ENCODE measurements at places on chromosomes 3 and 15.

GRCh38 chr3:98887684-98888083 is 13.8 kb downstream of the DCBLD2 start:
- DNase-seq = no peak

DNA sequence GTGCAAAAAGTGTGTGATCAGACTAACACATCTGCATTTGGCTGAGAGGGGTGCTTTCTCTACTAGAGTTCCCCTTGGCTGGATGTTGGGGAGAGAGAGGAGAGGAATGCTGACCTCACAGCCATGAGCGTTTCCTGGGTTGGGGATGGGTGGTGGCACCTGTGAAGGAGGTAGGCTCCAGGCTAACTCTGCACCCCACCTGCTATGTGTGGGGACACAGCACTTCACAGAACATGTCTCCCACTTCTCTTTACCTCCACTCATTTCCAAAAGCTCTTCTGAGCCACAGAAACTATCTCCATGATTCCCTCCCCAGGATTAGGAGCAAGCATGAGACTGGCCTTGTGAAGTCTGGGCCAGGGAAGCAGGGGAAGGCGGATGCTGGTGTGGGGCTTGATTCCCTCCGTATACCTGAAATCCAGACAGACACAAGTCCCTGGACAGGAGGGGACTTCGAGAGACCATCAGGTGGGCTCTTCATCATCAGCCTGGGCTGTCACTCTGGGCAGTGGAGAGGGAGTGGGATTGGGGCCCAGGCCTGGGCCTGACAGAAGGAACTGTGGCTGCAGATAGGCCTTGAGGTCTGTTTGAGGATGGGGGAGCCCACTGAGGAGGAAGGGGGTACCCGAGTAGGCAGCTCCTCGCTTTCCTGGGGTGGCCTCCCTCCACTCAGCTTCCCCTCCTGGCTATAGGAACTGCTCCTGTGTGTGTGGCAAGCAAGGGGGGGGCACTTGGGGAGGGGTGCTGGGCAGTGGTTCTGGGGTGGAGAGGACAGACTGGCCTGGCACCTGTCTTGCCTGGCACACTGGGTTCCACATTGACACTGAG is 40.7 kb downstream of the FEM1B start:
- DNase-seq = no peak

DNA sequence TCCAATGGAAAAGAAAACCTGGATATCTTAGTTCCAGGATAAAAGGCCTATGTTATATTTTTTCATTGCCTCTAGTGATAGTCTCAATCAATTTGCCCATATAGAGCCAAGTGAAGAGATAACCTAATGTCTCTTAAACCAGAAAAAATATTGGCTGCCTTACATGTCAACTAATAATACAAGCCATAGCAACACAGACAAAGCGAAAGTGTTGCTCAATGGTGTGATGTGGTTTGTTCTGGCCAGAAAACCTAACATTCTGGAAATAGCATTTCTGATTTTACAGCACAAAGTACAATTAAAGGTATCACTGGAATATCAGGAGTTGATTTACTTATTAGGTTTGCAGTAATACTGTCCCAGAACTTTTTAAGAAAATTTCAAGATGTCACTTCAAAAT is 101.5 kb downstream of the ATP8B4 start:
- no peak for DNase-seq

GRCh38 chr3:14329842-14330241 is 72.6 kb upstream of the SLC6A6 start:
- no peak for DNase-seq

DNA sequence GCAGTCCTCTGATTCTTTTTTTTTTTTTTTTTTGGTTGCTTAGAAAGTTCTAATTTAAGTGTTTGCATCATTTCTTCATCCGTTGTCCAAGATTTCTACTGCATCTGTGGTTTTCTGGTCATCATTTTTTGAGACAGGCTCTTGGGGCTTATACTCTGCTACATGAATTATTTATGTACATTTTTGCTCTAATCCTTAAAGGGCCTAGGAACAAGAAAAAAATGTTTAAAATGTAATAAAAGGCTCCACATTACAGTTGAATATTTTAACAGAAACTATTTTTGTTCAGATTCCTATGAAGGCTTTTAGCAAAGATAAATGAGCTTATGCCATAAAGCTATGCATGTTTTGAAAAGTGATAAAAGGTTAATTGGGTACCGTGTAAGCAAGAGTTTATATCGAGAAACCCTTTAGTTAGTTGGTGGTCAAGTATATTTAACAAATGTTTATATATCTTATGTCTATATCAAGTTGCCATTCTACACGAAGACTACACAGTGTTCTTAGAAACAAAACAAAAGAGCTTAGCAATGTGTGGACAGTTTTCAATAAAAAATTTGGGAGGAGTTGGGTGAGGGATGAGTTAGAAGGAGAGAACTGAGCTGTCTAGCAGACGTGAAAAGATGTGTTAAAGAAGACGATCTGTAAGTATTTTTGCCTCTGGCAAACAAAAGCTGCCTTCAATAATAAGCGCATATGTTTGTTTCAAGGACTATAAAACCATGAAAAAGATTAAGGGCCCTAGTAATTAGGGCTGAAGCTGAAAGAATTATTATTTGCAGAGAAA is 563.6 kb upstream of the NAALADL2 start:
- DNase-seq = no peak

DNA sequence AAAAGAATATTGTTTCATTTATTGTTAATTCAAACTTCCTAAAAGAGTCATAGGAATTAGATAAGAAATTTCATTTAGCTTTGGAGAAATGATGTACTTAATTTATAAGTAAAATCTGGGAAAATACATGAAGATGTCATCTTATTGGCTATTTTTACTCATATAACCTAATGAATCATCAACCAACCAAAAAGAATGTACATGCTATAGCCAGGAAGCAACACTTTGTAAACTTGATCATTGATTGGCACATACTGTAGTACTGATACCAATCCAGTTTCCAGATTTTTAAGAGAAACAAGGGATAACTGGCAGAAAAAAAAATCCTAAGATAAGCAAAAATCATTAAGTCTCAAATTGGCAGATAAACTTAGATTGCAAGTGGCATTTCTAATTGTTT is 207.9 kb upstream of the CDIN1 start:
- DNase-seq = no peak

- no peak for DNase-seq
Measured at GRCh38 chr3:134306320-134306719, 55.7 kb upstream of the RYK start.

DNA sequence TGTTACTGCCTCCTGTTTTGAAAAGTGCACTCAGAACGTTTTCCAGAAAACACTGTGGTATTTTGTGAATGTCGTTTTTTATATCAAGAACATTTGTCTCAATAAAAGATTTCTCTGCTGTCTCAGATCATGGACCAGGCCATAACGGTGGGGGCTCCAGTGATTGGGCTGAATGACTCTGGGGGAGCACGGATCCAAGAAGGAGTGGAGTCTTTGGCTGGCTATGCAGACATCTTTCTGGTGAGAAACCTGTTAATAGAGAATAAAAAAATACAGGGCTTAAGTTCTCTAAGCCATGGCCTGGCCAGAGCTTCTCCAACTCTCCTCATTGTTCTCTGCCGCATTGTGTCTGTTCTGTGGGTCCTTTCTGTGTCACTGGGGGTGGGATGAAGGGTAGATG is 11.7 kb downstream of the PCCB start:
- no peak for DNase-seq

- no peak for DNase-seq
Measured at GRCh38 chr15:53328341-53328740, 431.1 kb downstream of the WDR72 start.

- no peak for DNase-seq
Measured at GRCh38 chr15:58755956-58756355, 6.4 kb upstream of the ADAM10 start.

DNA sequence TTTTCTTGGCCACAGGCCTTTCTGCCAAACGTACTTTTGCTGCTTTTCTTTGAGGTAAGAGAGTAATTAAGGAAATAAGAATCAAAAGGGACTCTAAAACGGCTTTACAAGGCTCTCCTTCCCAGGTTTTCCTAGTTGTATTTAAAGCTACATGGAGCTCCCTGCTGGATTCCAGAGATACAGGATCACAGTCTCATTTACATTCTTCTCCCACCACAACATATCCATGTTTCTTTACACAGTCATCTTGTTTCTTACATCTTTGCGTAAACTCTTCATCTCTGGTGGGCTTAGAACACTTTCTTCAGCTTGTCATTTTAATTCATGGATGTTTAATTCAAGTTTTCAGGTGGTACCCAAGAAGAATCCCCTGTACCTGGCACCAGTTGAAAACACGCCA is 117.6 kb upstream of the BFSP2 start:
- DNase-seq = no peak

DNA sequence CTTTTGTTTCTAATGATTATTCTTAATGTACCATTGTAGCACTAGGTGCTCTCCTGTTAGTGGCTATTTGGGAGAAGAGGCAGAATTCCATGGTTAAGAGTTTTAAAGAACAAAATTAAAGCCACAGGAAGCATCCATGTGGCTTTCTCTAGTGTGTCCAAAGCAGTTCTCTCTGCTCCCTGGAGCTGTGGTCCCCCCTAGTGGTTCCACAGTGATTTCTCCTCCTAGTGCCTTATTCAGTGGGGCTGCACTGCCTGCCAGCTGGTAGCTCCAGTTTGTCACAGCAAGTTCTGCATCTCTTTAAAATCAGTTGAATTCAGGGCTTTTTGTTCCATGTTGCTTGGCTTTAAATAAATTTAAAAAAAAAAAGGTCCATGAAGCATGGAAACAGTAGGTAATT is 39.6 kb upstream of the FAM98B start:
- DNase-seq = no peak

DNA sequence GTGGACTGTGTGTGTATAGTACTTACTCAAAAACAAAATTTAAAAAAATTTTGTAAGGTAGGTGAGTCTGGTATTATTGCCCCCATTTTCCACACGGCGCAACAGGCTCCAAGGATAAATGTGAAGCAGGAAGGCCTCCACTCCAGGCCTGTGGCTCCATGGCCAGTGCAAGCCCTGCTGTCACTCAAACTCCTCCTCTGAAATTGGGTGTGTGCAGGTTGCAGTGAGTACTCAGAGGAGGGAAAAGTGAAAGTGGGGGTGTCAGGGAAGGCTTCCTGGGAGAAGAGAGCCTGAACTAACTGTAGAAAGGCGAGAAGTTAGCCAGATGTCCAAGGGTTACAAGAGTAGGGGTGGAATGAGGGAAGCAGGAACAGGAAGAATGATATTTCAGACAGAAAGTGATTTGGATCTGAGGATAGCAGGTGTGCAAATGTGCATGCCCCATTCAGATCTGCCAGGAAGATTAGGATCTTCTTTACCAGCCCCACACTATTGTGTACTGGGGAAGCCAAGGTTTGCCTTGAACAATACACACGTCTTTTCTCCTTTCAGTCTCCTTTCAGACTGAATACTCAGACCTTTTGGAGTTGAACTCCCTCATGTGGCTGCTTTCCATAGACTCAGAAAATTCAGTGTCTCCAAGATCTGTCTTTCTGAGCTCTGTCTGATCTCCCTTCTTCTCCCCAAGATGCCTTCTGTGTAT is 48.7 kb upstream of the RYK start:
- DNase-seq = no peak

DNA sequence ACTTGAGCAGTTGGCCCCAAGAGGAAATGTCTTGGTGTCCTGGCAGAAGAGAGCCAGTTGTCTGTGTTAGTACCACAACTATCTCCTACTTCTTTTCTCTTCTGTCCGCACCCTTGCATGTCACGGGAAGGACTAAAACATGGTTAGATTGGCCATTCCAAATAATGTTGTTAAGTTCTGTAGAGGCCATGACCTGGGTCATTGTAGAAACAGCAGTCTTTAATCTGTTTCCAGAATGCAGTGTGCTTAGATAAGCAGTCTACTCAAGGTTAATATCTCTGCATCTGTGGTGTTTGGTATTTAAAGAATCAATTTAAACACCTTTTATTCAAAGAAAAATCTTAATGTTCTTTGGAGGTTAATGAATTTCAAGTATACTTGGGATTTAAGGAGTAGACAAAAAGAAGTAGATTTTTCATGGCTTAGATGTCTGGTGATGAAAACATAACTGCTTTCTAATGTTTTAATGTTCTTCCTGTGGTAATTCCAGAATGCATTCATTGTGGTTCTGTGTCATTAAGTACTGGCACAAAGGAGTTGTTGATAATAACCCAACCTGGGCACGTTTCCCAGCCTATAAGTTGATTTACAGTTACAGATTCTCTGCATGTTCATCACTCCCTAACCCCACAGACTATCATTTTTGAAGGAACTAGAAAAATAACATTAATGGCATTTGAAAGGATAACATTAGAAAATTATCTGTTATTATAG is 58.9 kb downstream of the TMEM108 start:
- no peak for DNase-seq

DNA sequence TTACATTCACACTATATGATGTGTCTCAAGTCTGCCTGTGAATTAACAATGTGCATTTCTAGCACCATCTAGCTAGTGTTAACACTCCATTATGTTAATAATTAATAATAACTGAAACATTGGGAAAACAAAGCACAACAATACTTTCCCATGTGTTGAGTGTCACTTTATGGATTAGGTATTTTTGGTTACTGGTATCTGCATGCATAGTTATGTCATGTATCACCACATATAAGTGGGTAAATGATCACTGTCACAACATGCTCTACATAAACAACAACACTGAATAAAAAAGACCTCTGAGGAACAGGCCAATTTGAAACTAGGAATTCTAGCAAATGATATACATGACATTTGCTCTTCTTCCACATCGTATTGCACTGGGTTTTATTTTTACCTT is 74.7 kb downstream of the MLH1 start:
- DNase-seq = no peak

DNA sequence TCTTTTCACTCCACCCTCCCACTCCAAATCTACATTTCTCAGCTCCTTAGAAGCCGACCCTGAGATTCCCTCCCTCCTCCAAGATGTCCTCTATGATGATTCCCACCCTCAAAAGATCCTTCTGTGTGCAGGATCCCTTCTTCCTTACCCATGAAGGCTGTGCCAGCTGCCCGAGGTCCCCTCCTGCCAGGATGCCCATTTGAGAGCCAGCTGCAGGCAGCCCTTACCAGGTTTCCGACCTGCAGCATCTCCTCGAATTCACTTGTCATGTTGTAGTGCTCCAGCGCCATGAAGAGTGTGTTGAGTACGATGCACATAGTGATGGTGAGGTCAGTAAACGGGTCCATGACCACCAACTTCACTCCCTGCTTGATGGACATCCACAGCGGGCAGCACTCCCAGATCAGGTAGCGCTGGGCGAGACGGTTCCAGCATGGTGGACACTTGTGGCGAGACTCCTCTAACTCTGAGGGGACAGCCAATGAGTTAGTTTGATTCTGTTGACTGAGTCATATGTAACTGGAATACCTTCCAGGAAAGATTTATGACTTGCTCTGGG is 51.9 kb downstream of the SCN5A start:
- no peak for DNase-seq
